ENCODE measurements at places on chromosomes 3 and 15. TPM values are rescaled to one million over a fixed set of nuclear protein-coding genes. Genes with fewer than 3 reads are reported as not detected.
A peak's percentile ranks its signal among the peaks of the same experiment; 100 is the strongest.

GRCh38 chr3:71072986-71073385, 510.5 kb downstream of the FOXP1 start:
- peaks cover 47% of the 10 kb centered on the region for H3K4me1 ChIP-seq
- no peak overlapping the region for H3K4me3 ChIP-seq
- no peaks in the 10 kb centered on the region for H3K36me3 ChIP-seq
- H3K27ac ChIP-seq = no peak overlapping the region
- DNase-seq = no peak

DNA sequence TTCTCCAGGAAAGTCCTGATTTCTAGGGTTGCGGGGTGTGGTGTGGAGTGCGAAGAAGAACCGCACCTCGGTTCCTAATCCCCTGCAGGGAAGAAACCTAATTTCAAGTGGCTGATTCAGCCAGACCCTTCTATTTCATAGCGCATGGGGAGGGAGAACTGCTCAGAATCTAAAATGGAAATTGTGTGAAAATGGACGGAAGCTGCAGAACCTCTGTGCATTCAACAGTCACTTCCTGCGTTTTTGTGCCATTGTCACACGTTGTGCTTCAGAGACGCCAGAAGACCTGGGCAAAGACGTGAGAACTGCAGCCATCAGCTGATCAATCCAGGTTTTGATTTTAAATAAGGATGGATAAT, 1.2 kb downstream of the SIDT1 start:
- H3K4me1 ChIP-seq = peaks cover 29% of the 10 kb centered on the region
- H3K4me3 ChIP-seq = peak overlapping the region; percentile 70
- no peak for DNase-seq
- H3K36me3 ChIP-seq = no peaks in the 10 kb centered on the region
- H3K27ac ChIP-seq = peak overlapping the region; percentile 78

- no peaks in the 10 kb centered on the region for H3K4me1 ChIP-seq
- H3K27me3 ChIP-seq = no peaks in the 10 kb centered on the region
- H3K4me3 ChIP-seq = no peak overlapping the region
- no peaks in the 10 kb centered on the region for H3K36me3 ChIP-seq
- H3K27ac ChIP-seq = no peak overlapping the region
- no peak for DNase-seq
These were observed 52.4 kb upstream of the SI start for GRCh38 chr3:165130708-165131107.

- DNase-seq = no peak
- no peaks in the 10 kb centered on the region for H3K36me3 ChIP-seq
- no peaks in the 10 kb centered on the region for H3K4me1 ChIP-seq
- H3K27ac ChIP-seq = no peak overlapping the region
- H3K27me3 ChIP-seq = no peaks in the 10 kb centered on the region
- no peak overlapping the region for H3K4me3 ChIP-seq
These were observed 2.1 kb upstream of the ATP13A4 start for GRCh38 chr3:193556841-193557240.

- H3K27ac ChIP-seq = no peak overlapping the region
- no peaks in the 10 kb centered on the region for H3K36me3 ChIP-seq
- no peak overlapping the region for H3K4me3 ChIP-seq
- DNase-seq = no peak
- H3K4me1 ChIP-seq = no peaks in the 10 kb centered on the region
These were observed 376.6 kb upstream of the CBLB start for GRCh38 chr3:106245400-106245799.

- H3K36me3 ChIP-seq = no peaks in the 10 kb centered on the region
- H3K27ac ChIP-seq = no peak overlapping the region
- no peak for DNase-seq
- no peak overlapping the region for H3K4me3 ChIP-seq
These were observed 61.2 kb downstream of the CD200 start for GRCh38 chr3:112394003-112394640.

- H3K4me1 ChIP-seq = no peaks in the 10 kb centered on the region
- H3K27me3 ChIP-seq = no peaks in the 10 kb centered on the region
- no peak for DNase-seq
- H3K4me3 ChIP-seq = no peak overlapping the region
- H3K36me3 ChIP-seq = no peaks in the 10 kb centered on the region
- no peak overlapping the region for H3K27ac ChIP-seq
These were observed 53.4 kb upstream of the LRIG1 start for GRCh38 chr3:66554178-66554577.

DNA sequence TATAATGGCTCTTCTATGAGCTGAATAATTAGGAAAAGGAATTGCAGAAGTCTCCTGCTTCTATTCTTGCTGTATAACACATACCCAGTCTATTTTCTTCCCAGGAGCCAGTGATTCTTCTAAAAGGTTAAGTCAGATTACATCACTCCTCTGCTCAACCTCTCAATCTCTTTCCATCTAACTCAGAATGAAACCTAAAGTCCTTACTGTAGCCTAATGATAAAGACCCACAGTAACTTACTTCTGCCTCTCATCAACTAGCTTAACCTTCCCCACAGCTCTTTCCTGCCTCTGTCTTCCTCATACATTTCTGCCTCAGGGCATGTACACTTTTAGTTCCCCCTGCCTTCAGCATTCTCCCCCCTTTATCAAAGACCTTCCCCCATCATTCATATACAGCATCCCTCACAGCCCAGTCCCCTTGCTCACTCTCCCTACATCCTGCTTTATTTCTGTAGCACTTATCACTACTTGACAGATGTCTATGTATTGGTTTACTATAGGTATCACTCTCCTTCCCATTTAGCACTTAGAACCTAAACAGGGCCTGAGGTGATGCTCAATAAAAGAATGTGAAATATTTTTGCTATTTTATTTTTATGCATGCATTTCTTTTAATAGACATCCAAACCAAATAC, 28.5 kb upstream of the CMTM6 start:
- H3K27ac ChIP-seq = no peak overlapping the region
- no peaks in the 10 kb centered on the region for H3K4me1 ChIP-seq
- no peak overlapping the region for H3K4me3 ChIP-seq
- peaks cover 95% of the 10 kb centered on the region for H3K36me3 ChIP-seq
- no peaks in the 10 kb centered on the region for H3K27me3 ChIP-seq

- no peak for DNase-seq
- H3K4me1 ChIP-seq = peaks cover 8% of the 10 kb centered on the region
- no peak overlapping the region for H3K27ac ChIP-seq
- peaks cover 24% of the 10 kb centered on the region for H3K36me3 ChIP-seq
- H3K4me3 ChIP-seq = no peak overlapping the region
These were observed 55.7 kb downstream of the SLC4A7 start for GRCh38 chr3:27428446-27428845.

- no peak overlapping the region for H3K27ac ChIP-seq
- no peaks in the 10 kb centered on the region for H3K36me3 ChIP-seq
- no peak overlapping the region for H3K4me3 ChIP-seq
- no peaks in the 10 kb centered on the region for H3K27me3 ChIP-seq
These were observed 619.3 kb downstream of the SI start for GRCh38 chr3:164458986-164459385.

WWTR1 gene
- 89.5 TPM for total RNA-seq

MAGEL2 gene
- total RNA-seq = 0.12 TPM

TM6SF1 gene
- 31.2 TPM for total RNA-seq

ITGB5 gene
- 93.1 TPM for total RNA-seq

TRIP4 gene
- 23.2 TPM for total RNA-seq

SLC2A2 gene
- not detected for total RNA-seq
